ENCODE measurements at places on chromosomes 4 and X.

DNA sequence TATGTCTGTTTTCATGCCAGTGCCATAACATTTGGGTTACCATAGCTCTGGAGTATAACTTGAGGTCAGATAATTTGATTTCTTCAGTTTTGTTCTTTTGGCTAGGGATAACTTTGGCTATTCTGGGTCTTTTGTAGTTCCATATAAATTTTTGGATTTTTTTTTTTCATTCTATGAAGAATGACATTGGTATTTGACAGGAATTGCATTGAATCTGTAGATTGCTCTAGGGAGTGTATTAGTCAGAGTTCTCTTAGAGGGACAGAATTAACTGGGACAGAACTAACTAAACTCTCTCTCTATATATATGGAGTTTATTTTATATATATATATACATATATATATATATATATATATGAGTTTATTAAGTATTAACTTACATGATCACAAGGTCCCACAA is 32.2 kb upstream of the SLIT2 start:
- DNase-seq: no peak

GRCh38 chr4:109562457-109563239 is 2.6 kb downstream of the MCUB start:
- no peak for DNase-seq

DNA sequence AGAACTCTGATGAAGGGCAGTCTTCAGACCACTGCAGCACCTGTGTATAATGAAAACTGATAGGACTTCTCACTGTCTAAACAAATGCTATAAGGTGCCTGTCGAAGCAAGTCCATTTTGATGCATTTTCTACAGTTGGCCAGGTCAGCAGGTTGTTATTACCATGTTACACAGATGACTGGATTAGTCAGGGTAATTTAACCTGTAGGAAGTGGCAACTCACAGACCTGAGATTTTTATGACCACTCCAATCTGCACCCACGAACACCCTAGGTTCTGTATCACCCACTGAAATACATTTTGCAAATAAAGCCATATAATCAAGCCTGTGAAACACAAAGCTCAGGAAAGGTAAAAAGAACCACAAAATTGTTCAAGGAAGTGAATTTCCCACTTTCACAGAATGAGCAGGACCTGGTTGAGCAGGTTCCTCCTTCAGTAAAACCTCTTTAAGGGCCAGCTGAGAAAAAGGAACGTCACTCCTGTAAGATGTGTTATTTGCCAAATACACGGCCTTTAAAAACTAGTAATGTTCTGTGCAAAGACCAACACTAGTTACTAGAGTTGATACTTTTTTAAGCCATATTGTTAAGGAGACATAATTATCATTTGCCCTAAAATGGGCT is 12.7 kb downstream of the MAML3 start:
- no peak for DNase-seq

- DNase-seq: peak; percentile 1
Measured at GRCh38 chrX:72714478-72714916, 391 bp upstream of the PHKA1 start.

DNA sequence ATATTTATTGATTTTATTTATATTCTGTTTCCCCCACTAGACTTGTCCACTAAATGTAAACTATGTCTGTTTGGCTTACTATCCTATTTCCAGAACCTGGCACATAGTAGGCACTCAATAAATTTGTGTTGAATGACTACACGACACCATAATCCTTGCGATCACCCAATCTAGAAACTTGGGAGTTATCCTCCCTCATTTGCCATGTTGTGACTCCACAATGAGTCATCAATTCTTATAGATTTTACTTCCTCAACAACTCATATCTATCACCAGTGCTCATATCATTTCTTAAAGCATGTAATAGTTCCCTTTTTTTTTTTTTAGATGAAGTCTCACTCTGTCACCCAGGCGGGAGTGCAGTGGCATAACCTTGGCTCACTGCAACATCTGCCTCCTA is 39.9 kb upstream of the VAMP7 start:
- DNase-seq: peak; percentile 56

GRCh38 chr4:123278755-123279154 is 117.8 kb upstream of the SPRY1 start:
- no peak for DNase-seq

DNA sequence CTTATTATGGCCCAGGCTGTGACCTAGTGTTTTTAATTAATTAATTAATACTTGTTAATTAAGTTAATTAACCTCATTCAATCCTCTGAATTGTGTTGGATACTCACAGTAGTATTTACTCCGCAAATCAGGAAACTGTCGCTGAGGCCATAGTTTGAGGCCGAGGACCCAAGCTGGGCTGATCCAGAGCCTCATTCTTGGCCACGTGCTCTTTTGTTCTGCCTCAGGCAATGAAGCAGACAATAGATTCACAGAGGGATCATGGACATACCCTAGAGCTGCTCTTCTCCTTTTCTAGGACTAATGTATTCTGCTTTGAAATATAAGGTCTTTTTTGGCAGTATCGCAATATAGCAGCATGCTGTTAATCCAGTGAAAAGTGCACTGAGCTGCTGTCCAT is 24.0 kb upstream of the SNCA start:
- DNase-seq: no peak

DNA sequence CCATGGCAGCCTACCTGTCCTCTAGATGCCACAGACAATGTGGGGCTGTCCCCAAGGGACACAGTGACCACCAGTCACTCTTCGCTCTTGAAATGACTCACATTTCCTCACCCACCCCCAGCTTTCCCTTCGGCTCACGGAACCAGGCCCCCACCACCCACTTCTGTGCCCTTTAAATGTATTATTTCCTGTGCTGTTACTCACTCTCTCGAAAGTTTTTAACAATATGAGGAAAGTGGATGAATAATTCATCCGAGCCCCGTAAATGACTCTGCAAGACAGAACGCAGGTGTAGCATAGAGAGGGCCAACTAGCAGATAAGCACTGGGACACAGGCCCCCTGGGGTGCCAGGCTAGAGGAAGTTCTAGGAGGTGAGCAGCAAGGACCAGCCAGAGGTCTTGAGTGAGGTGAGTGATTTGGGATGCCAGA is 179.5 kb upstream of the TBL1X start:
- DNase-seq: peak; percentile 72

DNA sequence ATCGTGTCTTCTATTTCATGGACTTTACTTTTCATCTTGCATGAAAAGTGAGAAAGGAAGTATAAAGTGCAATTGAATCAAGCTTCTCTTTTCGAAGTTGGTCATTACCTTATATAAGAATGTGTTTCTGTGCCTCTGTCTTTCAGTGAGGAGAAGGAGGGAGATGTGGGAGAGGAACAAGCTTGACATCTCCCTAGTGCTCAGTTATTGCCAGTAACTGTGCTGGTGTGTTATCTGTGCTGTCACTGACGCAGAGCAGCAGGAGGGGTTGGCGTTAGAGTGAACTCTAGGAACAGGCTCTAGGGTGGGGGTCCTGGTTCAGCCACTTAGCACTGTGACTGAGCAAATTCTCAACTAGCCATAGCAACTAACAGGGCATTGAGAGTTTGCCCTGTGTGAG is 34.0 kb upstream of the TBC1D9 start:
- peak; percentile 24 for DNase-seq

DNA sequence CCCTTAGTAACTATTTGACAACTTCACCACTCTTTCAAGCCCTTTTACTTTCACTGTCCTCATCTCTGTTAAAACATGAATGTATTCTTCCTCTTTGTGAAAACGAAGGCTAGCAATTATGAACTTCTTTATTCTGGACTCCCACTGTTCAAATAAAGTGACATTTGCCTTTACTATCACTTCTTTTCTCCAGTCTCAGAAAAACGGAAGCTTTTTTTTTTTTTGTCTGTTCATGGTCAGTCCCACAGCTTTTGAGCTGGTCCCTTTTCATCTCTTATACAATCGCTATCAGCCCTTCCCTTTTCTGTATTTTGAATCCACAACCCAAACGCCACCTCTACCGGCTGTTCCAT is 327.7 kb downstream of the DKK2 start:
- peak; percentile 38 for DNase-seq

GRCh38 chrX:148577741-148578140 is 77.3 kb downstream of the AFF2 start:
- DNase-seq: no peak

- DNase-seq: no peak
Measured at GRCh38 chr4:155908187-155909139, 5.0 kb downstream of the TDO2 start.

DNA sequence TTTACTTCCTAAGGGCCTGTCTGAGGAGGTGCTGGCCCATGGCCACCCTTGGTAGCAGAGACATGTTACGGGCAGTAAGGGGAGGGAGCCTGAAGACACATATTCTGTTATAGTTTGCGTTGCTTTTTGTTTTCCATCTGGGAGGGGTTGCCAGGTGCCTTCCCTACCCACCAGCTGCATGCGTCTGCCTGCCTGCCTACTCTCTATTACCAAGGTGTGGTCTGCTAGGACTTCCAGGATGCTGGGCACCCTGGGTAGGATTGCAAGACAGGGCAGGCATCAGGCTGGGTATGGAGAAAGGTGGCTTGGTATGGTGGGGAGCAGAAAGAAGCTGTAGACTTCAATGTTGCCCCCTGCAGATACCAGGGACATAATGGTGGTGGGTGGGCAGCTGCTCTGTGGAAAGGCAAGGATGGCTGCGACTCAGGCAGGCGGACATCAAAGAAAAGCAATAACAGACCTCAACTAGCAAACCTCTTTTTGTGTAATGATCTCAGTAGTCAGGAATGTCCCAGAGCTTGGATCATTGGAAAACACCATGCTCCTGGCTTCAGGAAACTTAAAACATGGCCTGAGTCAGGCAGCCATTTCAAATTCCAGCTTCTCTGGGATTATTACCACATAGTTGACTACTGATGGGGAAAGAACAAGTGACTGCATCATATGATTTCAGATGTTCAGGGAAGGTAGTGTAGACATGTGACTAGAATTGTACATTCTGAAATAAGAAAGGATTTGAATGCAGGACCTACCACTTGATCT is 67.8 kb downstream of the HOPX start:
- DNase-seq: no peak

DNA sequence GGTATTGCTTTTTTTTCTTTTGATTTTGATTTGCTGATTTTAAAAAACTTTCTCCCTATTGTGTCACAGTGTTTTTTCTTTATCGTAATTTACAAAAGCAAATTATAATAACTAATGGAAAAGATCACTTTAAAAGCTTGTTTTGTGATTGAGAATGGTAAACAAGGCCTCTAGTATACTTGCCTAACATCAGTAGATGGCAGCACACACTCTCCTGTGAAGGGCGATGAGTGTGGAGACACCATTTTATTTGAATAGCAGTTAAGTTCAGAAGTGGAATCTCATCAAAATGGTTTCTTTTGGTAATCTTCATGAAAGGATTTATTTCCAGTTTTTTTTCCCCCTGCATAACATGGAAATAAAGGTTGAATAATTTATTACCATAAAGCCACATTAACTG is 72.3 kb downstream of the PAK3 start:
- DNase-seq: no peak

DNA sequence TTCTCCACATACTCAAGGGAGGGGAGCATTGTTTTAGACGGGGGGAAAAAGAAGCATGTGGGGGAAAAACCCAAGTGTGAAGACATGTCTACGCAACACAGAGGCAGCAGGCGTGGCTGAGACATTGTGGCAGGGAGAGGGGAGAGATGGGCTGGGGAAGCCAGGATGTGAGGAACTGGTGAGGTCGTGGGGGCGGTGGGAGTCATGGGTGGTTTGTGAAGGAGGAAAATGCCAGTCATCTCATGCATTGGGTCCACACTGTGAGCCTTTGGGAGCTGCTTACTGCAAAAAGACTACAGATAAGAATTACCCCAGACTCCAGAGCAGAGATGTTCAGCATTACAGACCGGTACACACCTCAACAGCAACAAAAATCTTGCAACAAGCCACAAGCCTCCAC is 2.1 kb downstream of the JAKMIP1 start:
- DNase-seq: no peak

- no peak for DNase-seq
Measured at GRCh38 chr4:15682242-15683142, 865 bp downstream of the FAM200B start.

- DNase-seq: no peak
Measured at GRCh38 chr4:142556048-142556447, 290.1 kb downstream of the INPP4B start.

DNA sequence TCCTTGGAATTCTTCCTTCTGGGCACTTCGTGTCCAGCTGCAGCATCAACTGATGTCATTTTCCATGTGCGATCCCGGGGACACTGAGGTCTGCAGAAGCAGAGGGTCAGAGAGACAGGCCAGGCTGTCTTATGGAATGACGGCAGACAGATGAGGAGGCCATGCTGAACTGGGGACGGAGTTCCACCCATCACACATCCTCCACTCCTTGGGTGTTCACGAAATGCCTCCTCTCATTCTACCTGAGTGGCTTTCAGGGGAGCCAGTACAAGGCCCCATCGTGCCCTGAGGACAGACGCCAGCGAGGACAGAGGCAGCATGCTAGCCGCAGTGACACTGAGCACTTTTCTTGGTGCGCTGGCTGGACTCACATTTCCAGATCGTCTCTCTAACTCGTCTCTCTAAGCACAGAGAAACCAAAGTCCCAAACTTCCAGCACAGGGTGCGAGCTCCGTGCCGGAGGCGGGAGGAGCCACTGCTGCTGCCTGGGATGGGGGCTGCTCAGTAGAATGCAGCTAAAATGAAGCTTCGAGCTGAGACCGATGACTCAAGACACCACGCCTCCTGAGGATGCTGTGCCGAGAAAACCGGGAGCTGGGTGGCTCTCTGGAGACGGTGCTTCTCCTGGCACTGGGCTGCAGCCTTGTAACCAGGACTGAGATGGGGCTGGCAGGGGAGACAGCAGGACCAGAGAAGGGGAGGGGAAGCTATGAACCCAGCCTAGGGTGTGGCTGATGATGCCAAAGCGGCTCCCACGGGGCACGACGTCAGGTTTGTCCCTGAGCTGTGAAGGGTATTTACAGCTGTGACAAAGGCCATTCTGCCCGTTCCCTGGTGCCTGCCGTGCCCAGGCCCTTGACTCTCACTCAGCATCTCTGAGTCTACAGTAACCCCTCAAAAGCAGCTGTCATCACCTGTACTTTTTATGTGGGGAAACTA is 8.2 kb downstream of the ABLIM2 start:
- no peak for DNase-seq

DNA sequence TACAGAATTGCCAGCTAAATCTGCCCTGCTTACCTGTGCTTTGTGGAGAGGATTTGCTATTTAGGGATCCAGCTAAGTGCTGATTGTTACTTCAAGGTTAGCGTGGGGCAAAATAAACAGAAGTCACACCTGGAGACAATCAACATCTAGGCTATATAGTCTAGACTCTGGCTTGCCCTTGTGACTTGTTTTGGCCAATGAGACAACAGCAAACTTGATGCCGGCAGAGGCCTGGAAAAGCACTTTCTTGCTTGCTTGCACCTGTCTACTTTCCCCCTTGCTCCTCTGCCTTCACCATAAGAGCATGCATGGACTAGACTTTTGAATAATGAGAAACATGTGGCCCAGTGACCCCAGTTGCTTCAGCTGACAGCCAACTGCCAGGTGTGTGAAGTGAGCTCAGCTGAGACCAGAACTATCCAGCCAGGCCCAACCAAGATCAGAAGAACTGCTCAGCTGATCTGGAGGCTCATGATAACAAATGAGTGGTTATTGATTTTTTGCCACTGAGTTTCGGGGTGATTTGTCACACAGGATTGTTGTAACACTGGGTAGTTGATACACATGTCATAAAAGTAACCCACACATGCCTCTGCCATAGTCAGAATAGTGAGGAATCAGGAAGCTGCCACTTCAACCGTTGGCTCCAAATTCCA is 164.4 kb downstream of the RBMX2 start:
- no peak for DNase-seq

GRCh38 chr4:8694651-8695151 is 102.1 kb downstream of the CPZ start:
- DNase-seq: no peak

All from CD14-positive monocyte (primary cell).